ENCODE measurements at places on chromosomes 4 and X.

- H3K36me3 ChIP-seq = no peaks in the 10 kb centered on the region
- no peak overlapping the region for H3K4me3 ChIP-seq
- H3K27ac ChIP-seq = no peak overlapping the region
- H3K4me1 ChIP-seq = no peaks in the 10 kb centered on the region
These were observed 106.0 kb downstream of the NKX6-1 start for GRCh38 chr4:84392951-84393590.

- no peaks in the 10 kb centered on the region for H3K27me3 ChIP-seq
- no peaks in the 10 kb centered on the region for H3K36me3 ChIP-seq
- H3K4me1 ChIP-seq = no peaks in the 10 kb centered on the region
- H3K4me3 ChIP-seq = no peak overlapping the region
- DNase-seq = no peak
These were observed 864.1 kb upstream of the PCDH10 start for GRCh38 chr4:132284910-132285426.

DNA sequence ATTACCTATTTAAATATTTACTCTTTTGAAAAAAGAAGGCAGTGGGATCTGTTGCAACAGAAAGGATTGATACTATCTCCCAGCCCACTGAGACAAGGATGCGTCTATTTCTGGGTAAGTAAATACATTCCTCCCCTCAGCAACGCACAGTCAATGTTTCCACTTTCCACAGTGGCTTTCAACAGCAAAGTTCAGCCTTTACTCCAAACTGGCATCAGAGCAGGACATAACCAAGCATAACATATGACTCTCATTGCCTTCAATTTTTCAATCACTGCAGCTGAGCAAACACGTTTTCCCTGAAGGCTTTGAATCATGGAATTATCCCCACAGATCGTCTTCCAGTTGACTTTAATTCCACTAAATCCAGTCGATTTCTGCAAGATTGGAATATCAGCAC lies 160.3 kb upstream of the FRG1 start:
- no peak overlapping the region for H3K27ac ChIP-seq
- no peaks in the 10 kb centered on the region for H3K4me1 ChIP-seq
- no peaks in the 10 kb centered on the region for H3K36me3 ChIP-seq
- no peak overlapping the region for H3K4me3 ChIP-seq

GRCh38 chr4:3436048-3436797 lies 5.5 kb upstream of the HGFAC start:
- no peak for DNase-seq
- no peaks in the 10 kb centered on the region for H3K27me3 ChIP-seq
- no peak overlapping the region for H3K4me3 ChIP-seq

DNA sequence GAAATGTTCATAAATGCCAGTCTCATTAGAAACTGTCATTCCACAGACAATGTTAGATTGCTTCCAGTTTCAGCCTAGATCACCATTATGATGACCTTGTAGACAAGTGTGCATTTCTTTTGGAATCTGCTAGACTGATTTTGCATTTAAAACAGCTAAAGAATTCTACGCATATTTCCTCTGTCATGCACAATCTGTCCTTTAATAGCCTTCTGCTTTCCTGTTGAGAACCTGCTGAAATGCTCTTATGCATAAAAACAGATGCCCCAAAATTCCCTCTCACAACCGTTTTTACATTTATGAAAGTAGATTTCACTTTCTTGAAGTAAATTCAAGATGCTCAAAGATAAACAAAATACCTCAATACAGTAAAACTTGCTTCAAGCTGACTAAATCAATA lies 673.3 kb downstream of the GALNTL6 start:
- no peaks in the 10 kb centered on the region for H3K4me1 ChIP-seq
- no peaks in the 10 kb centered on the region for H3K27me3 ChIP-seq
- H3K4me3 ChIP-seq = no peak overlapping the region
- H3K36me3 ChIP-seq = no peaks in the 10 kb centered on the region

GRCh38 chrX:39813631-39814277 lies 284.0 kb downstream of the BCOR start:
- no peak for DNase-seq
- H3K27me3 ChIP-seq = no peaks in the 10 kb centered on the region
- H3K27ac ChIP-seq = no peak overlapping the region
- no peaks in the 10 kb centered on the region for H3K36me3 ChIP-seq

GRCh38 chr4:159400558-159401225 lies 297.8 kb downstream of the RAPGEF2 start:
- H3K4me1 ChIP-seq = peaks cover 2% of the 10 kb centered on the region
- H3K27ac ChIP-seq = no peak overlapping the region
- no peak overlapping the region for H3K4me3 ChIP-seq
- peaks cover 7% of the 10 kb centered on the region for H3K27me3 ChIP-seq

- peak overlapping the region; percentile 86 for H3K4me3 ChIP-seq
- H3K36me3 ChIP-seq = no peaks in the 10 kb centered on the region
- H3K27me3 ChIP-seq = no peaks in the 10 kb centered on the region
These were observed 694 bp downstream of the PDS5A start for GRCh38 chr4:39976945-39977488.

- no peaks in the 10 kb centered on the region for H3K36me3 ChIP-seq
- no peak overlapping the region for H3K4me3 ChIP-seq
- no peaks in the 10 kb centered on the region for H3K4me1 ChIP-seq
- no peak overlapping the region for H3K27ac ChIP-seq
- DNase-seq = no peak
These were observed 43.5 kb downstream of the MID1 start for GRCh38 chrX:10576777-10577447.

DNA sequence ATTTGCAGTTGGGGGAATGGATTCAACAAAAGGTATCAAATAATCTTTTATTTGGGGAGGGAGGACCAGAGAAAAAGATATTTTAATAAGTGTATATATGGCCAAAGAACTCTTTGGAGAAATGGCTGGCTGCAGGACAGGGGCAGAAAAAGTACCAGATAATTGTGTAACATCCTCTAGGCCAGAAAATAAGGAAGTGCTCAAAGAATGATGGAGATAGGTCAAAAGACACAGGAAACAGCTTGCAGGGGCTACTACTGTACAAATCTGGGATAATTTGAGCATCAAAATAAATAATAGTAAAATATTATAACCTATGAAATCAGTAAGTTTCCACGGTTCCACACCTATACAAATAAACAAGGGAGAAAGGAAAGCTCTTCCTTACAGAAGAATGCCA lies 34.8 kb downstream of the KLHL5 start:
- H3K4me3 ChIP-seq = no peak overlapping the region

GRCh38 chr4:37623125-37623524 lies 63.1 kb downstream of the RELL1 start:
- H3K4me3 ChIP-seq = no peak overlapping the region
- H3K27ac ChIP-seq = no peak overlapping the region
- peaks cover 21% of the 10 kb centered on the region for H3K36me3 ChIP-seq
- DNase-seq = no peak
- H3K27me3 ChIP-seq = no peaks in the 10 kb centered on the region

- peaks cover 35% of the 10 kb centered on the region for H3K27me3 ChIP-seq
- H3K36me3 ChIP-seq = peaks cover 13% of the 10 kb centered on the region
- no peak overlapping the region for H3K27ac ChIP-seq
- no peak overlapping the region for H3K4me3 ChIP-seq
These were observed 6.1 kb downstream of the FGF2 start for GRCh38 chr4:122832732-122833131.

- no peaks in the 10 kb centered on the region for H3K36me3 ChIP-seq
- H3K27me3 ChIP-seq = no peaks in the 10 kb centered on the region
- H3K4me1 ChIP-seq = peaks cover 10% of the 10 kb centered on the region
- peak overlapping the region; percentile 81 for H3K27ac ChIP-seq
- DNase-seq = no peak
These were observed 8.1 kb downstream of the DHRSX start for GRCh38 chrX:2492531-2493218.

DNA sequence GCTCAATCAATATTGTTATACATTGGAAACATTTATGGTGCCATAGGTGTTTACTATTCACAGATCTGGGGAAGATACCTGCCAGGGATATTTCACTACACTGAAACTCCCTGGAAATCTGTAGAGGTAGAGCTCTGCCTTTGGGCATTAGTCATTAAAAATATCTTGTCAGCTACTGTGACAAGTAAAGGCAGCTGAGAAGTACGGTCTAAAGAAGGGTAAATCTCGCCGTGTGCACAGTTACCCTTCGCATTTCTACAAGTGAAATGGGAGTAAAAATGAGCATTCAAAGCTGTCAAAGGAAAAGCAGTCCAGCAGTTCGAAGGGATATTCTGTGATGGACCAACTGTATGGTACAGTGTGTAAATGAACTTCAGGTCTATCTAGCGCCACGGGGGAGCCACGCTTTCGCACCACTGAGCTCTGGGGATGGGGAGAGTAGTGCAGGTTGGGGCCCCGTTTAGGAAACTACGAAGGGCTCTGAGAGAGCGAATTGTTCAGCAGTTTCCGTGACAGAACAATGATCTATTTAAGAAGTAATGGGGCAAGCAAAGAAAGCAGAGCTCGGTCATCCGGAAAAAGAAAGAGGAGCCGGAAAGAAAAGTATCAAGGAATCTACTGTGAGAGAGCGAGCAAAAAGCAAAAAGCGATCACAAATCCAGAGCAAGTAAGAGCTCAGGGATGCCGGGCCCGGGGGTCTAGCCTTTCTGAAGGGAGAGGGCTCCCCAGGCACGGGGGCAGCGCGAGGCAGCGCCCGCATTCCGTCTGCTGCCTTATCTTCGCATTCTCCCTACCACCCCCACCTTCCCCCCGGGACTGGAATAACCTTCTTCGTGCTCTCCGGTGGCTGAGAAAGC lies 646 bp downstream of the TIGD4 start:
- peak overlapping the region; percentile 99 for H3K4me3 ChIP-seq
- peak overlapping the region; percentile 99 for H3K27ac ChIP-seq
- peaks cover 56% of the 10 kb centered on the region for H3K4me1 ChIP-seq
- no peaks in the 10 kb centered on the region for H3K36me3 ChIP-seq

- H3K36me3 ChIP-seq = no peaks in the 10 kb centered on the region
- no peak overlapping the region for H3K27ac ChIP-seq
- H3K4me1 ChIP-seq = peaks cover 1% of the 10 kb centered on the region
These were observed 107.0 kb downstream of the CT47B1 start for GRCh38 chrX:120768681-120769080.

- H3K27me3 ChIP-seq = no peaks in the 10 kb centered on the region
- H3K36me3 ChIP-seq = peaks cover 6% of the 10 kb centered on the region
- no peak for DNase-seq
- no peak overlapping the region for H3K27ac ChIP-seq
These were observed 13.2 kb downstream of the SNX25 start for GRCh38 chr4:185222598-185222997.

DNA sequence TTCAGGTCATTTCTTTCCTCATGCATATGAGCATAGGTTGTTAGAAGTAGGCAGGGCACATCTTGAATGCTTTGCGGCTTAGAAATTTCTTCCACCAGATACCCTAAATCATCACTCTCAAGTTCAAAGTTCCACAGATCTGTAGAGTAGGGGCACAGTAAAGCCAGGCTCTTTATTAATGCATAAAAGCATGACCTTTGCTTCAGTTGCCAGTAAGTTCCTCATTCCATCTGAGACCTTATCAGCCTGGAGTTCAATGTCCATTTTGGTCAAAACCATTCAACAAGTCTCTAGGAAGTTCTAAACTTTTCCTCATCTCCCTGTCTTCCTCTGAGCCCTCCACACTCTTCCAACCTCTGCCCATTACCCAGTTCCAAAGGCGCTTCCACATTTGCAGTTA lies 77.7 kb downstream of the MAP9 start:
- H3K27me3 ChIP-seq = no peaks in the 10 kb centered on the region
- H3K27ac ChIP-seq = no peak overlapping the region
- no peaks in the 10 kb centered on the region for H3K36me3 ChIP-seq
- H3K4me3 ChIP-seq = no peak overlapping the region
- no peak for DNase-seq

- H3K4me1 ChIP-seq = no peaks in the 10 kb centered on the region
- H3K27me3 ChIP-seq = no peaks in the 10 kb centered on the region
- H3K27ac ChIP-seq = no peak overlapping the region
- H3K36me3 ChIP-seq = no peaks in the 10 kb centered on the region
- no peak overlapping the region for H3K4me3 ChIP-seq
- DNase-seq = no peak
These were observed 230.8 kb downstream of the TMEM47 start for GRCh38 chrX:34426334-34426733.

DNA sequence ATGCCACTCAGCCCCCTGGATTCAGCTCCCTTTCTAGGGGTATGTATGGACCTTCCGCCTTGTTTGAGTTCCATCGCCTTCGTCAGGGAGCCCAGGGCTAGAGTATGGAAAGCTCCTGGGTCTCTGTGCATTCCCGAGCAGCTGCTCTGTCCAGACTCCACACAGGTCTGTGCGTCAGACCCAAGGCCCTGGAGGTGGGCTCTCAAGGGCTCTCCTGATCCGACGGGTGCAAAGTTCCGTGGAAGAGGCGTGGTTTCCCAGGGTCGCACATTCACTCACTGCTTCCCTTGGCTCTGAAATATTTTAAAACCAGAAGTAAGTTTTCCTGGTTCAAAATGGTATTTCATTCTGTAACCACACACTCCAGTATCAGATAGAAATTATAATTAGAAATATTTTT lies 863.2 kb downstream of the TRIML1 start:
- no peak for DNase-seq
- H3K36me3 ChIP-seq = peaks cover 5% of the 10 kb centered on the region
- no peak overlapping the region for H3K4me3 ChIP-seq

DNA sequence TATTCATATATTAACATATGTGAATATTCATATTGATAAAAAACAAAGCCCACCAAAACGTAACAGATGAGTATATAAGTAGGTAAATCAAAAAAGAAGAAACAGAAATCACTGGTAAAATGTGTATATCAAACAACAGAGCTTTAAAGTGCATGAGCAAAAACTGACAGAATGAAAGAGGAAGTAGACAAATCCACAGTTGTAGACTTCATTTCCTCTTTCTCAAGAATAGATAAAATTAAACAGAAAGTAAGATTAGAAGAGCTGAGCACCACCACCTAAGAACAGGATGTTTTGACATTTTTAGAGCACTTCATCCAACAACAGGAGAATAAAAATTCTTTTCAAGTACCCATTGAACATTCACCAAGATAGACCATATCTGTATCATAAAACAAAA lies 64.6 kb downstream of the CNKSR2 start:
- H3K27me3 ChIP-seq = no peaks in the 10 kb centered on the region
- peaks cover 13% of the 10 kb centered on the region for H3K4me1 ChIP-seq
- peak overlapping the region; percentile 76 for H3K4me3 ChIP-seq

- no peak overlapping the region for H3K27ac ChIP-seq
- no peak for DNase-seq
- H3K4me1 ChIP-seq = no peaks in the 10 kb centered on the region
- no peaks in the 10 kb centered on the region for H3K36me3 ChIP-seq
- no peaks in the 10 kb centered on the region for H3K27me3 ChIP-seq
These were observed 670.3 kb downstream of the KCTD8 start for GRCh38 chr4:43778187-43778915.

DNA sequence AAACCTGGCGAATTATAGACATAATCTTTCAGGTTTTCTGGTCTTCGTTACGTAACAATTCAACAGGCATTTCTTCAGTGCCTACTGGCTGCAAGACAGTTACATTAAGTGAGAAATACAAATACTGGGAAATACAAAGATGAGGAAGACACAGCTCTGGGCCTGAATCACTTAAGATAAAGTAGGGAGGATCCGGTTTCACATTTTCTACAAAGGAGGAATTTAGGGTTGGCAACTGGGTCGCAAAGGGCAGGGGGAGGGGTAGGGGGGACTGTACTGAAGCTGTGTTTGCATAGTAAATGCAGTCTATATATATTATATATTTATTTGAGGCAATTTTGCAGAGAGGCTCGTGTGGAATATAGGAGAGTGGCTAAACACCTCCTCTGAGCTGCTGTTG lies 107.4 kb downstream of the MAML3 start:
- no peak for DNase-seq
- H3K4me3 ChIP-seq = no peak overlapping the region
- H3K27me3 ChIP-seq = no peaks in the 10 kb centered on the region
- peak overlapping the region; percentile 88 for H3K27ac ChIP-seq

- H3K27ac ChIP-seq = no peak overlapping the region
- no peaks in the 10 kb centered on the region for H3K27me3 ChIP-seq
- DNase-seq = no peak
- H3K36me3 ChIP-seq = no peaks in the 10 kb centered on the region
These were observed 92.2 kb downstream of the MID1IP1 start for GRCh38 chrX:38893441-38893840.
